ENCODE measurements at places on chromosomes 7 and 10.

GRCh38 chr10:121154310-121154709 is 303.1 kb downstream of the WDR11 start:
- DNase-seq, result no peak

GRCh38 chr10:124676416-124677062 is 67.6 kb downstream of the FAM53B start:
- no peak for DNase-seq

- no peak for DNase-seq
These were observed 70.5 kb downstream of the RAPGEF5 start for GRCh38 chr7:22286436-22286835.

GRCh38 chr7:91927912-91928311 is 12.8 kb upstream of the AKAP9 start:
- DNase-seq, result no peak

Data from C1 segment of cervical spinal cord (tissue), 14 donors.